Stomach (tissue), 19 donors: ENCODE measurements at places on chromosomes 5 and 9. TPM values are rescaled to one million over a fixed set of nuclear protein-coding genes. Genes with fewer than 3 reads are reported as not detected.

DNA sequence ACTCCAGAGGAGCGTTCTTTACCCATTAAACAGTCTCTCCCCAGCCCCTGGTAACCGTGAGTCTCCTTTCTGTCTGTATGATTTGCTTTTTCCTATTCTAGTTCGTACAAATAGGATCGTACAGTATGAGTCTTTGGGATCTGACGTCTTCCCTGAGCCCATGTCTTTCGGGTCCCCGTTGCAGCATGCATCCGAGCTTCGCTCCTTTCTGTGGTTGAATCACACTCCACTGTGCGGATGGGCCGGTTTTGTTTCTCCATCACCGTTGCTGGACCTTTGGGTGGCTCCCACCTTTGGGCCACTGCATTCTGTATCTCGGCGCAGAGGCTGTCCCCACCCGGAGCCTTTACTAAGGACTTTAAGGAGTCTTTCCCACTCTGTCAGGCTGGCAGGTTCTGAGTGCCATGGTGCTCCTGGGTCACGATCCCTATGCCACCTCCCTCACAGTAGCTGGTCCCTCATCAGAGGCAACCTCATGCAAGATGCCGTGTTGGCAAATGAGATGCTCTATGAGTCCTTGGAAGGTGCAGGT lies 145.7 kb upstream of the COL5A1 start:
- peaks cover 36% of the 10 kb centered on the region for H3K27me3 ChIP-seq
- H3K4me1 ChIP-seq, result no peaks in the 10 kb centered on the region
- DNase-seq, result no peak
- H3K4me3 ChIP-seq, result no peak overlapping the region

GABRA1 gene
- not detected for total RNA-seq

F2RL2 gene
- 4.6 TPM for total RNA-seq

- H3K27ac ChIP-seq, result no peak overlapping the region
- no peak overlapping the region for H3K4me3 ChIP-seq
- H3K27me3 ChIP-seq, result no peaks in the 10 kb centered on the region
- no peak for DNase-seq
Observed at GRCh38 chr5:73522989-73523388, 24.7 kb downstream of the BTF3 start.

RAB14 gene
- total RNA-seq, result 60.4 TPM

ARID3C gene
- not detected for total RNA-seq

DNA sequence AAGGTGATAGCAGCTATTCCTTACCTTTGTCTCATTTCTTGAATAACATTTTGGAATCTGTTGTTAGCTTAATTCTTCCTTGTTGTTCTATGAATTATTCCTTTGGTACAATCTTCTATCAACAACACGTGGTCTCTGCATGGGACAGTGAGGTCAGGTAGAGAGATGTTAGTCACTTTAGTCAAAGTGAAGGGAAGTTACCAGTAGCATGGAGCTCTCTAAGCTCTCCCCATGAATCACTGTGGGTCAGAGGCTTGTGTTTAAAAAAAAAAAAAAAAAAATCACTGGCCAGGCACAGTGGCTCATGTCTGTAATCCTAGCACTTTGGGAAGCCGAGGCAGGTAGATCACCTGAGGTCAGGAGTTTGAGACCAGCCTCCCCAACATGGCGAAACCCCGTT lies 116.0 kb downstream of the GOLPH3 start:
- H3K4me1 ChIP-seq, result no peaks in the 10 kb centered on the region
- H3K36me3 ChIP-seq, result peaks cover 20% of the 10 kb centered on the region
- H3K4me3 ChIP-seq, result no peak overlapping the region
- DNase-seq, result no peak
- H3K27me3 ChIP-seq, result no peaks in the 10 kb centered on the region
